ENCODE measurements at places on chromosomes 1 and 21. TPM values are rescaled to one million over a fixed set of nuclear protein-coding genes. Genes with fewer than 3 reads are reported as not detected.
A peak's percentile ranks its signal among the peaks of the same experiment; 100 is the strongest.

GRCh38 chr1:173038875-173039554 lies 11.7 kb downstream of the TNFSF18 start:
- DNase-seq: no peak

DNA sequence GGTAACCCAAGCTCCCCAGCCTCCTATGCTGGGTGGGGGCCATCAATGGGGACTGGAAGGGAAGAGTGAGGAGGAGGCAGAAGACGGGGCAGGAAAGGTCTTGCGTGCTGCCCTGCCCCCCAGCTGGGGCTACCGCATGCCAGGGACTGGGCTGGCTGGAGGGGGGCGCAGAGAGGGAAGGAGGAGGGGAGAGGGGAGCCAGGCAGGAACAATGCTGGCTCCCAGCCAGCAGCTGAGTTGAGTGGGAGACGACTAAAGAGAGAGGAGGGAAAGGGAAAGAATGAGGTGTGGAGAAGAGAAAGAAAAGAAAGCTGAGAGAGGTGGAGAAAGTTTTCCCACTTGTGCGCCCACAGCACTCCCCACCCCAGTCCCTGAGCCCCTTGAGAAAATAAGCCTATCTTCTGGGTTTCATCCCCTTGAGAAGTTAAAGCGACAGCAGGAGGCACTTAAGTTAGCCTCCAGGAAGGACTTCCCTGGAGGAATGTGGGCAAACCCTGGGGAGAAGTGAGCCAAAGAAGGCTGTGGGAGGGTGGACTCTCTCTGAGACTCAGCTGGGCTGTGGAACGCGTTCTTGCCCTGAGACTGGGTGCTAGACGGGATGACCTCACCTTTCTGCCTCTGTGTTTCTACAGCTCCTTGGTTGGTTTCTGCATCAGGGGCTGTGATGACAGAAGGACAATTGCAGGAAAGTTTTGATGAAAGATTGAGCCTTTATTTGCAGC lies 12.9 kb upstream of the NES start:
- DNase-seq: peak; percentile 73

DNA sequence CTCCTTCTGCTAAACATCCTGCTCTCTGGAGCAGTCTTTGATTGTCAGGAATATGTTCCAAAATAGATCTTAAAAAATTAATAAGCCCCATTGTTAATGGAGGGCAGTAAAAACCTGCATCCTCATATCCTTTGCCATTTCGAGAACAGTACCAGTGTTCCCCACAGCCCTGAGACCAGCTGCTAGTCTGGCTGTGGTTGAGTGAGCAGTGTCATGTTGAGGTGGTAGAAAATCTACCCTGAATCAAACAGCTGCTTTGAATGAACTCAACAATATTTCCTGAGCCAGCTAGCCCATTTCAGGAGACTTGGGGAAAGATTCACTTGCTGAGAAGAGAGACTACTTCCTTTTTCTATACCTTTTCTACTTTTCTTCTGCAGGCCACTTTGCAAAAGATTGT lies 24.4 kb downstream of the FABP3 start:
- DNase-seq: no peak

- DNase-seq: no peak
These were observed 18.0 kb upstream of the HHAT start for GRCh38 chr1:210310562-210311153.

GRCh38 chr1:231385416-231385748 lies 36.7 kb downstream of the EGLN1 start:
- peak; percentile 89 for DNase-seq

- no peak for DNase-seq
These were observed 38.6 kb upstream of the COL6A1 start for GRCh38 chr21:45942755-45943629.

The COL6A2 gene
- 12.6 TPM for total RNA-seq

GRCh38 chr1:46087891-46088290 lies 44.5 kb downstream of the PIK3R3 start:
- DNase-seq: no peak

- DNase-seq: no peak
These were observed 2.1 kb downstream of the KCNN3 start for GRCh38 chr1:154867841-154868605.

The CNST gene
- total RNA-seq: 12.0 TPM
